GM03348 (cell line): ENCODE measurements at places on chromosomes 16 and 17.
A peak's percentile ranks its signal among the peaks of the same experiment; 100 is the strongest.

DNA sequence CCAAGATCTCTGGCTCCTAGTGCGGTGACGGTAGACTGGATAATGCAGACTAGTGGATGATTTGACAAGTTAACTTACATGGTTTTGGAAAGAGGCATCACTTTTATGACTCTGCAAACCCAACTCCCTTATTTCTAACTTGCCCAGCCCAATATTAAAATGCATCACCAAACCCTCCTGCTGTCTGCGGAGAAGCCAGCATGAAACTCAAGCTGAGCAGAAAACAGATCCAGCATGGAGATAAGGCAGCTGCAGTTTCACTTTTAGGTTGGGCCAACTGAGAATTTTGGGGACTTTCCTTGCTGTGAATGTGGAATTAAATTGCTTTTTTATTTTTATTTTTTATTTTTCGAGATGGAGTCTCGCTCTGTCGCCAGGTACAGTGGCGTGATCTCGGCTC lies 27.8 kb downstream of the CDH1 start:
- no peak for DNase-seq

- DNase-seq: no peak
Measured at GRCh38 chr17:38739305-38739704, 8.8 kb downstream of the PCGF2 start.

DNA sequence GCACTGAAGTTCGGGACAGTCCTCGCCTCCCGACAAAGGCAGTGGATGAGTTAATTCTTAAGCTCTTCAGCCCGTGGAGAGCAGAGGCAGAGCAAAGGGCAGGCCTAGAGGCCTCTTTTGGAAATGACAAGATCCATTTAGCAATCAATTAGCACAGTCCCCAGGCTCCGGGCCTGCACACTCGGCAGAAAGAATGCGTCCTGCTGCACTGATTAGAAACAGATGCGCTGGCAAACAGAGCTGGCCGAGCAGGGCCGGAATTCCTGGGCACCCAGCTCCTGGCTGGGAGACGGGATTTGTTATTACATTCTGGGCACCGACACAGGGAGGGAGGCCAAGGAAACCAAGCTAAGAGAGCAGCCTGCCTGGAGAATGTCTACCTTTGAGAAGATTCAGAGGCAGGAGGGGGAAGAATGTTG lies 162.9 kb downstream of the COPRS start:
- DNase-seq: peak; percentile 96

GRCh38 chr16:66364959-66365306 lies 1.6 kb upstream of the CDH5 start:
- DNase-seq: no peak

DNA sequence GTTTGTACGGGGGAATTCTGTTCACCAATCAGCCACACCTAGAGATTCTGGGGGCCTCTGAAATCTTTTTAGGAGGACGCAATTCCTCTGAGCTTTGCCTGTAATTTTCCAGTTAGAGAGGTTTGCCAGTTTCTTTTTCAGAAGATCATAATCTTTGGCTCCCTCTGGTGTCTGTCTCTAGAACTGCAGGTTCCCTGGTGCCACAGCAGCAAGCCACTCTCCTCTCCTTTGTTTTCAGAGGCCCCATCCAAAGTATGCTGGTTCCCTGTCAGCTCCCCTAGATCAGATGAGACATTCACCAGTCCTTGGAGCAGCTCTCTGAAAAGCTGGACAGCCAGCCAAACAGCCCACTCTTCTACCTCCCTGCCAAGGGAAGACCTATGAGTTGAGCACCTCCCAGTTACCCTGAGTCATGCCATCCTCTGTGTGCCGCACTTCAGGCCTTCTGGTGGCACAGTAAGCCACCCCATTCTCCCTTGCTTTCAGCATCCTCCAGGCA lies 36.1 kb downstream of the RNF112 start:
- DNase-seq: peak; percentile 84

GRCh38 chr17:4519361-4519788 lies 20.7 kb downstream of the SPNS2 start:
- DNase-seq: no peak

- DNase-seq: no peak
Measured at GRCh38 chr16:79668502-79668901, 68.0 kb upstream of the MAF start.

- DNase-seq: no peak
Measured at GRCh38 chr17:73065376-73065775, 27.1 kb downstream of the SLC39A11 start.

DNA sequence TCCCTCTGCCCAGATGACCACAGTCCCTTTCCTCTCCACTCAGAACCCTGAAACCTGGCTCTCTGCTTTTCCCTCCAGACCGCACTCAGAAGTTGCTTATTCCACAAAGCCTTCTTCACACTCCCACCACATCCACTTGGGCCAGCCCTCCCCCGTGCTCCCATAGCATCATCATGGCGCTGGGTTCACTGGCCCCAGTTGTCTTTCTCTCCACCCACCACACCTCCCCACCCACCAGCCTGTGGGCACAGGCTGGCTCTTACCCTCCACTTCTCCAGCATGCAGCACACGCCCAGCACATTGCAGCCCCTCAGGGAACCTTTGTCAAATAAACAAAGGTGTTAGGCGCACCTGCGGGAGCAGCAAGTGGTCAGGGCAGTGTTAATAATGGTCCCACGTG lies 130.0 kb downstream of the KATNIP start:
- no peak for DNase-seq

- DNase-seq: no peak
Measured at GRCh38 chr16:16028311-16028999, 79.0 kb downstream of the ABCC1 start.

DNA sequence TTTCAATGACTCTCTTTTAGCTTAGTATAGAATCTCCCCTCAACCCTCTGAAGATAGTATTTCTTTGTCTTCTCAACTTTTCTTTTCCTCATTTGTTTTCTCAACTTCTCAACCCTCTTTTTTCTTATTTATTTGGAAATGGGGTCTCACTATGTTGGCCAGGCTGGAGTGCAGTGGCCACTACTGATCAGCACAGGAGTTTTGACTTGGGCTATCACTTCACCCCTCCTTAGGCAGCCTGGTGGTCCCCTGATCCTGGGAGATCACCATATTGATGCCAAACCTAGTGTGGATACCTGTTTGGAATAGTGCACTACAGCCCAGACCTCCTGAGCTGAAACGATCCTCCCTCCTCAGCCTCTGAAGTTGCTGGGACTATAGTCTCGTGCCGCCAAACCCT lies 79.8 kb downstream of the PITPNC1 start:
- no peak for DNase-seq

- no peak for DNase-seq
Measured at GRCh38 chr16:48194828-48195556, 39.2 kb upstream of the ABCC12 start.

- DNase-seq: no peak
Measured at GRCh38 chr17:74088285-74088933, 115.1 kb upstream of the RPL38 start.
